Activated T-cell treated with anti-CD3 and anti-CD28 coated beads, Interleukin-2, amount 50 U/mL, for 4 hours (primary cell): ENCODE measurements at places on chromosomes 4 and X. TPM values are rescaled to one million over a fixed set of nuclear protein-coding genes. Genes with fewer than 3 reads are reported as not detected.

The SPARCL1 gene
- 0.30 TPM for total RNA-seq

The SHROOM3 gene
- 0.08 TPM for total RNA-seq

The CT45A10 gene
- total RNA-seq, result not detected

The CCKAR gene
- not detected for total RNA-seq

The FGG gene
- total RNA-seq, result 1.8 TPM

The NMU gene
- 0.50 TPM for total RNA-seq

The G6PD gene
- total RNA-seq, result 101 TPM
